NCI-H1694 treated with DMSO at 0.1 percent for 48 hours (cell line): ENCODE measurements at places on chromosomes 1 and 21.

DNA sequence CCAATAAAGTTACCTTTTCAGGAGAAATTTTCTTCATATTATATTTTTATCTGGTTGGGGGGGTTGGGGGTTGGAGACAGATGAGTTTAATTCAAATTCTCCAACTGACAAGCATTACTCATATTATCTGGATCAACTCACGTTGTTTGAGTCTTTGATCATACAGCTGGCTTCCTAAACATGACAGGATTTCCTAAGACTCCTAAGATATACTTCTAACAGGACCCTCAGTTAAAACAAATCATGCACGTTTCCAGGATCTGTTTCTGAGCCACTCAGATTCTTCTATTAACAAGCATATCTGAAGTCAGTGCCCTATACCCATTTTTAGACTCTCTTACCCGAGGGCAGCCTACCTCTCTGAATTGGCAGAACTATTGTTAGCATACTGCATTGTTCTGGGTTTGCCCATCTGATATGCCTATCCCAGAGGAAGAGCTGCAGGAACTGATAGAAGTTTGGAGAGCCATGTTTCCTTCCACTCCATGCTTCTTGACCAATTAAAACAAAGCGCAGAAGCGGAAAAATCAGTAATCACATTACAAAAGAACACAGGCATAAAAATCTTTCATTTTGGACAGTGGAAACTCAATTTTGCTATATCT lies 653.9 kb downstream of the LTN1 start:
- DNase-seq: no peak

- DNase-seq: no peak
Measured at GRCh38 chr1:219537223-219537631, 75.7 kb downstream of the ZC3H11B start.

- no peak for DNase-seq
Measured at GRCh38 chr21:39181205-39181818, 1.9 kb downstream of the PSMG1 start.

DNA sequence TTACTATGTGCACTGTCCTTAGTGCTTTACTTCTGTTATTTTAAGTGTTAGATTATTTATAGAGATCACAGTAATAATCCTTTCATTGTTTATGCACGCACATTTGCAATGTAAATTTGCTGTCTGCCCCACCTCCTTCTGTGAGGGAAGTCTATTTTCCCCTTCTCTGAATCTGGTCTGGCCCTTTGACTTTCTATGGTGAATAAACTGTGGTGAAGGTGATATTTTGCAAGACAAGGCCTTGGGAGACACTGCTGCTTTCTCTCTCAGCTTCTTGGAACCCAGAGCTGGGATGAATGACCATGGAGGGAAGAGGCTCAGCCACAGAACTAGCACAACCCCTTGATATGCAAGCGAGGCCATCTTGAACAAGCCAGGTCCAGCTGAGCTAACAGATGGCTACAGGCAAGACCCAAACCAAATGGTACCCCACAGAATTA lies 156.3 kb downstream of the ST6GALNAC3 start:
- no peak for DNase-seq

DNA sequence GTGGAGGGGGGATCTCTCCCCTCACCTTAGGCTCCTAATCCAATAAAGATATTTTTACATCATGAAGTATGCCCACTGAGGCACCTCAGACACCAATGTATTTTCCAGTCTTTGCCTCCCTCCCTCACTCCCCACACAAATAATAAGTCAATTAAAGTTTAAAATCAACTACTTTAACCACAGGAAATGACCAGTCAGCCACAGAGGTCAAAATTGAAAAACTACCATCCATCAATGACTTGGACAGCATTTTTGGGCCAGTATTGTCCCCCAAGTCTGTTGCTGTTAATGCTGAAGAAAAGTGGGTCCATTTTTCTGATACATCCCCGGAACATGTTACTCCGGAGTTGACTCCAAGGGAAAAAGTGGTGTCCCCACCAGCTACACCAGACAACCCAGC lies 70.6 kb upstream of the DYNLT5 start:
- no peak for DNase-seq

- DNase-seq: no peak
Measured at GRCh38 chr1:200381256-200381984, 28.4 kb downstream of the ZNF281 start.

DNA sequence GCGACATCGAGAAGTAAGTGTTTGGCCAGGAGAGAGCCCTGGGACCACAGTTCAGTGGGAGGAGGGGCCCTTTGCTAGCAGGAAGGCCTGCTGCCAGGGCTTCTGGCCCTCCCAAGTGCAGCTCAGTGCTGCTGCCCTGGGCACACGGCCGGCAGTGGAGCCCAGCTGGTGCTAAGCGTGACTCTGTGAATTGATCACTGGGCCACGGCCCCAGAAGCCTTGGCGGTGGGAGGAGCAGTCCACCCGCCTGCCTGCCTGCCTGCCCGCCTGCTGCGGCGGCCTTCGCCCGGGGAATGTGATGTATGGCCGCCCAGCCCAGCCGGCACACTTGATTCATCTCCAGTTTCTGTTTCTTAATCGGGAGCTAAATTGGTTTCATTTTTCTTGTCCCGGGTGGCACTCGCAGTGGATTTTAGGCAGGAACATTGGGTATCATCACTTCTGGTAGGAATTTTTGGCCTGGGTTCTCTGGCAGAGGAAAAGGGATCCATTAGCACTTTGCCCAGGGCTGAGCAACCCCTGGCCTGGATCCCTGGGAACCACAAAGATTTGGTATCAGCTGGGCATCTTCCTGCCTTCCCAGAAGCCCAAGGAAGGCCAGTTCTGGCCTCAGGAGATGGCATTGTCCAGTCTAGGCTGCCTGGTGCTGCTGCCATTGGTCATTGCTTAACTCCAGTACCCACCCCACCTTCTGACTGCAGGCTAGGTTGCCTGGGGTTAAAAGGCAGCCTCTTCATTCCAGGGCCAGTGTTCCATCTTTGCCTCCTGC lies 28.6 kb downstream of the TMEM53 start:
- no peak for DNase-seq

DNA sequence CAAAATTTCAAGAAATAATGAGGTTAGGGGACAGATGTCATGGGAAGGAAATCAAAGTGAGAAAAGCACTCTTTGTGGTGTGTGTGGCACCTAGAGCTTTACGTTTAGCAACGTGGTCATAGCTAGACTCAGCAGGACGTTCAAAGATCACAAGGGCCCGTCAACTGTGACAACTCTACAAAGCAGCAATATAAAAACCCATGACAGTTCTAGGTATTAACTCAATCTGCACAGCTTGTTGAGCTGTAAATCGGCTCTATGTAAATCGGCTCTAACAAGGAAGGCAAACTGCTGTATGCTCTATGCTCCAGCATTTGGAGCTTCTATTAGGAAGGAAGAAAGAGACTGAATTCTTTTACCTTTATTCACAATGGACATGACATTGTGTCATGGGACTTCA lies 64.8 kb downstream of the TP53BP2 start:
- no peak for DNase-seq

DNA sequence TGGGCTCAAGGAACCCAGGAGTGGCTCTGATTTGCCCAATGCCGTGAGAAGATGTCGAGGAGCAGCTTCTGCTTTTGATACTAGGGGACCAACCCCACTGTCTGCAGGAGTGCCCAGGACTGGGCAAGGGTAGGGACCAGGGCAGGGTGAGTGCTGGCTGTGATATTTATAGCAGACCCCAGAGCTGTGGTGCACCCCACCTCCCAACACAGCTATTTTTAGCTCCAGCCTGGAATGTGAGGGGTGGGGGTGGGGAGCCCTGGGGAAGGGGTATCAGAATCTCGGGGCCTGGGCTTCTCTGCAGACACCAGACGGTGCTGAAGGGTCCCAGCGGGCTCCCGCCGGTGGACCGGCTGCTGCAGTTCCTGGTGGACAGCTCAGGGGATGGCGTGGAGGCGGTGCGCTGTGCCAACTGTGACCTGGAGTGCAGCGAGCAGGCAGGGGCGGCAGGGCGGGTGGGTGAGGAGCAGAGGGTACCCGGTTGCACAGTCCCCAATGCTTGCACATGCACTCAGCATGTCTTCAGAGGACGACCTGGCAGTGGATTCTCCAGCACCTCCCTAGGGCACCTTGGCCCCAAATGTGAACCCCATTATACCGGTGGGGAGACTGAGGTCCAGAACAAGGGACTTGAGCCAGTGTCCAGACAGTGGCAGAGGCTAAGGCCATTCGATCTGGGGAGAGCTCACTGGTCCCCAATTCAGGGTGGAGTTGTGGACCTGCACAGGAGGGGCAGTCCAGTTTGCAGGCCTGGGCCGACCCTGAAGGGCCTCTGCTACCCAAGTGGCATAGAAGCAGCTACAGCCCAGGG lies 1.4 kb downstream of the RNF207 start:
- no peak for DNase-seq

DNA sequence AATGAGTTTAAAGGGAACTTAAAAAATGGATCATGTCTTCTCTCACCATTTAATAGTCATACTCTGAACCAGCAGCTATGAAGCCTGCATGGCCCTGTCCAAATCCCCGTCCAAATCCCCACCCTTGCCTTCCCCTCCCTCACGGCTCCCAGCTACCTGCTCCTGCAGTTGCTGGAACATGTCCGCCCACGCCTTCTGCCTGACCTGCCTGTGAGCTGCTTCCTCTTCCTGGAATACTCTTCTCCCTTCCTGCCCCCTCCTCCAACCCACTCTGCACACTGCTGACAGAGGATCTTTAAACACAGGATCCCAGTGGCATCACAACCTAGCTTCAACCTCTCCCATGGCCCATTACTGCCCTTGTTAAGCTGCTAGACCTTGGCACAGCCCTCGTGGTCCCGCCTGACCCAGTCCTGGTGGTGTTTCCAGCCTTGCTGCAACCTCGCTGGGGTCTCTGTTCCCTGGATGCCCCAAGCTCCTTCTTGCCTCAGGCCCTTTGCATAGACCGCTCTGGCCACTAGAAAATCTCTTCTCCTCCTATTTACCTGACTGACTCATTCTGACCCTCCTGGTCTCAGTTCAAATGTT lies 118.3 kb downstream of the PTPRU start:
- no peak for DNase-seq

- DNase-seq: no peak
Measured at GRCh38 chr1:208743361-208743760, 499.2 kb upstream of the PLXNA2 start.

- no peak for DNase-seq
Measured at GRCh38 chr1:54507033-54507870, 40.8 kb upstream of the ACOT11 start.

DNA sequence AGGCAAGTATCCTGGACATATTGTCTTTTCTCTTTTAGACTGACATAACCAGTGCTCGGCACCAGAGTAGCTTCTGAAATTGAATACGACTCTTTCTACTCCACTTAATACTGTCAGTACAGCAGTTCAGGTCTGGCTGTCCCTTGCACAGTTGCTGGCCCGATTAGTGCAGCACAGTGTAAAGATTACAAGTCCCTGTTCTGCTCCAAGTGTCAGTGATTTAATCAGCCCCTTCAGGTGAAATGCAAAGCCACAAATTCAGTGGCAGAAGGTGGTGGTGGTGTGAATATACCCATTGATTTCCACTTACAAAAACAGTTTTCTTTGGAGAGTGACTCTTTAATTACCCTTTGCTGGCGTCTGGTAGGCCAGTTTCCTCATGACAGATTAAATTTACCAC lies 545.4 kb downstream of the ADGRL2 start:
- no peak for DNase-seq

- DNase-seq: no peak
Measured at GRCh38 chr21:26599261-26599660, 26.2 kb upstream of the CYYR1 start.

DNA sequence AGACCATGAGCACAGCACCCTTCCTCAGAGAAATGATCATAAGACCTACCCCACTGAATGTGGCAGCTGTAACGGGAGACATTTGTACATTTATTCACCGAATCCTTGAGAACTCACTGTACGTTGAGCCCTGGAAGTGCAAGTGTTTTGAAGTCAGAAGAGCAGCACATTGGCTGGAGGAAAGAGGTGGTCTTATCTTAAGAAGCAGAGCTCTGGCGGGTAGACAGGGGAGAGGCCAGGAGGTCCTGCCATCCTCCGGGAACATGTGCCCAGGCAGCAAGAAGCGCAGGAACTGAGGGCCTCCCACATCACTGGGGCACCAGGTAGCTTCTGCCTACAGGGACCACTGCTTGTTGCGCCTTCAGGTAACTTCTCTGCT lies 169.2 kb upstream of the IRF2BP2 start:
- no peak for DNase-seq

DNA sequence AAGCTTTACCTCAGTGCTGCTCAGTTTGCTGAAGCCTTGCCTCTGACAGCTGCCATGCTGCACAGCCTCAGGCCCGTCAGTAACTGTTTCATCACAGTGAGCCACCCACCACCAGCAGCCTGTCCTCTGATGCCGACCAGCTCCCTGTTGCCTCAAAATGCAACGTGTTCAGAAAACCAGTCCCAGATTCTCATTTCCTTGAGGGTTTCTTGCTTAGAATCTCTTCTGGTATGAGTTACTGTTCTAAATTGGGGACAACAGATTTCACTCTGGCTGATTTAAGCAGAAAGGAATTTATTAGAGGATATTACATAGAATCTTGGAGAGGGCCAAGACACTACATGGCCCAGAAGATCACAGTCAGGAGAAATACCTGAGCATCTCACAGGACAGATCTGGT lies 11.0 kb downstream of the UBL4B start:
- no peak for DNase-seq

- no peak for DNase-seq
Measured at GRCh38 chr1:51139474-51139873, 37.4 kb downstream of the C1orf185 start.

DNA sequence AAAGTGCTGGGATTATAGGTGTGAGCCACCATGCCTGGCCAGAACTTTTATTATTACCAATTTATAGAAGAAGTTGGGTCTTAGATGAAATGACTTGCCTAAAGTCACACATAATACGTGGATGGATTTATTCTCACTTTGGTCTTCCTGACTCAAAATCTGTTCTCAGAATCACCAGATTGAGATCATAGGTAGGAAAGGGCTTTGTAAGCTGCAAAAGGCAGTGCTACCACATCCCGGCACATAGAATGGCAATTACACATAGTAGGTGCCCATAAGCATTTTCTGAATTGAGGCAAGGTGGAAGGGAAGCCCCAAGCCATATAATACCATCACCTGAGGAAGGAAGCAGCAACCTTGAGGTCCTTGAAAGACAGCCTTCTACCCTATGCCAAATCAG lies 8.2 kb upstream of the CAPZB start:
- DNase-seq: no peak

- DNase-seq: no peak
Measured at GRCh38 chr1:88774151-88774556, 90.1 kb downstream of the PKN2 start.

DNA sequence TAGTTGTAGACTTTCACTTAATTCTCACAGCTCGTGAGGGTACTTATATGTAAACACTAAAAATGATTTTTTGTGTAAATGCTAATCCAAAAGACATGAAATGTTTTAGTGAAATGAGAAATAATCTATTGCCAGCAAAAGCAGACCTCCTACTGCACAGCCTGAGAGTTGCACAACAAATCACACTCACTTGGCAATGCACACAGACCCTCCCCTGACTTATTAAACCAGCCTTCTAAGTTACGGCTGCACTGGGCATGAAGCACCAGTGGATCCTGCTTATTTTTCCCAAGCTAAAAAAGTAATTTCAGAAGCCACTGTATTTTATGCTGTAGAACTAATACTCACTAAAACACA lies 10.3 kb downstream of the ERRFI1 start:
- no peak for DNase-seq
